ENCODE measurements at places on chromosomes 16 and 17.

GRCh38 chr17:72930031-72930430 is 162.5 kb downstream of the SLC39A11 start:
- DNase-seq: no peak

GRCh38 chr17:39236450-39236927 is 10.7 kb upstream of the STAC2 start:
- DNase-seq: no peak

DNA sequence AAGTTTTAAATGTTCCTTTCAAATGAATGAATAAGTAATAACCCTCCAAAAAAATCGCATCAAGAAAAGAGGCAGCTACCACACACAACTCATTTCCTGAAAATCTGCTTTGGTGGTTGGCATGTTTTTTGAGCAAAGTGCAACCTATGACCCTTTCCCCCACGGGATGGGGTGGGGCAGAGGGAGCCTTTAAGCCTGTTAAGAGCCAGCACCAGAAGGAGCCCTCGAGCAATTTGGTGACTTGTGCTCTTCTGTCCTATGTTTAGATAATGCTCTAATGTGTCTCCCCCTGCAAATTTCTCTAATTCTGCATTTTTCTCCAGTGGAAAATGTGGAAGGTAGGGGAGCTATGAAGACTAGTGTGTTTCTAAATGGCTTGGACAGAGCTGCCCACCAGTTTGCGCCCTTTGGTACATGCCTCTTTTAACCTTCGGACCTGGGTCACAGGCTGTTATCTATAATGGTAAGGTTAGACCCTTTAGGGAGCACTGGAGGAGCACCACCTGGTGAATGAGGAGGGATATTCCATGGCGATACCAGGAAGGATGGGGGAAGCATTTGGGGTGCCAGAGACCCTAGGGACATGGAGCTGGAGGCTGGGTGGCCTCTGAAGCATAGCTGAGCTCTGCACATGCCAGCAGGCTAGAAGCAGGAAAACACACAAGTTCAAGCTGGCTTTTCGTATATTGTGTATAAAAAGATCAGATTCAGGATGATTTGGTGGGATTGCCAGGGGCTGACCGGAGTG is 1.6 kb downstream of the PYCARD start:
- no peak for DNase-seq

DNA sequence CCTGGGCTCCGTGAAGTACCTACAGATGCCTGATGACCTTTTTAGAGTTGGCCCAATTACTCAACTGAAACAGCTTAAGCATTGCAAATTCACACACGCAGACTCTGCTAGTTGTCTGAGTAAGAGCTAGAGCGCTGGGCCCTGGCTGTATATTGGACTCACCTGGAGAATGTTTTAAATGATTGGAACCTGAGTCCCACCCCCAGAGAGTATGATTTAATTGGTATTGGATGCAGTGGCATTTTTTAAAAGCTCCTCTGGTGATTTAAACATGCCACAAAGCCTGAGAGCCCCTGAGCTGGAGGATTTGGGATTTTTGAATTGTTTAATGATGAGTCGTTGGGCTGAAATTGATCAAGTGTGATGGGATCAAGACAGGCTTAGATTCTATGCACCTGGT is 143.9 kb upstream of the SDK2 start:
- no peak for DNase-seq

GRCh38 chr17:17440010-17440843 is 36.6 kb upstream of the MED9 start:
- peak; percentile 69 for DNase-seq

DNA sequence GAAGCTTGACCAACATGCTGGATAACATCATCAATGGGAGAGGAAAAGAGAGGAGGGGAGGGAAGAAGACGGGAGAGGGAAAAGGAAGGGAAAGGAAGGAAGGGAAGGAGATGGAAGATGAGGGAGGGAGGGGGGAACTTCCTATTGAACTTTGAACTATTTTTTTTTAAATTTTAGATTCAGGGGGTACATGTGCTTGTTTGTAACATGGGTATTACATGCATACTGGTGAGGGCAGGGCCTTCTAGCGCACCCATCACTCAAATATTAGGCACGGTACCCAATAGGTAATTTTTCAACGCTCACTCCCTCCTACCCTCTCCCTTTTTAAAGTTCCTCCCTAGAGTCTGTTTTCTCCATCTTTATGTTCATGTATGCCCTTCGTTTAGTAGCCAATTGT is 383.2 kb upstream of the XYLT1 start:
- DNase-seq: no peak

DNA sequence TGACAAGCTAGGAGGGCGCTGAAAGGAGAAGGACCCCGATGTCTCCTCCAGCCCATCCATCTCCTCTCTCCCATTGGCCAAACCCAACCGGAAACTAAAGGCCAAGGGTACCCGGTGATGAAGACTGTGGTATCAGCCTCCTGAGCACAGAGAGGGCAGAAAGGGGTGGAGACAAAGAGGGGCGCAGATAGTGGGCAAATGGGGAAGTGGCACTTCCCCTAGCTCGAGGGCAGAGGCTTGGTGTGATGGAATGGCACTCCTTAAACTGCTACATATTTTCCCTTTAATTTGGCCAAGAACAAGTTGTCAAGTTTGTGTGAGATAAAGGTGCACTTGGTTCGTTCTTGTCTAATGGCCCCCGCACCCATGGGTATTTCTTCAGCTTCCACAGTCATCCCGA is 27.8 kb downstream of the IL4R start:
- no peak for DNase-seq

DNA sequence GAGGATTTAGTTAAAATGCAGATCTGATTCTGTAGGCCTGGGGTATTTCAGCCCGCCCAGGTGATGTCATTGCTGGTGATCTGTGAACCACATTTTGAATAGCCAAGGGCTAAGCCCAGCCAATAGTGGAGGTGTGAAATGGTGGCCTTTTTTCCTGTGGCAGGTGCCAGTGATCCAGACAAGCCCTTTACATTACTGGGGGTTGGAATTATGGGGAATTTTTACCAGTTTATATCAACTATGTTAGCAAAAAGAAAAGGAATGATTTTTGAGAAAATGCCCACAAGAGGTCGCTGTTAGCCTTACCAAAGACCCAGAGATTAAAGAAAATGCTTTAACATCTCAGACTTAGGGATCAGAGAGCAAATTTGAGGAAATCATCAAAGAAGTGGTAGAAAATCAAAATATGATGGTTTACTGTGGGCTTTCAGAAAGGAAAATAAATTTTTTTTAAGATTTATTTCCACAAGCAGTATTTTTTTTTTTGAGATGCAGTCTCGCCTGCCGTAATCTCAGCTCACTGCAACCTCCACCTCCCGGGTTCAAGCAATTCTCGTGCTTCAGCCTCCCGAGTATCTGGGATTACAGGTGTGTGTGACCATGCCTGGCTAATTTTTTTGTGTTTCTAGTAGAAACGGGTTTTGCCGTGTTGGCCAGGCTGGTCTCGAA is 3.9 kb downstream of the VPS35L start:
- no peak for DNase-seq

DNA sequence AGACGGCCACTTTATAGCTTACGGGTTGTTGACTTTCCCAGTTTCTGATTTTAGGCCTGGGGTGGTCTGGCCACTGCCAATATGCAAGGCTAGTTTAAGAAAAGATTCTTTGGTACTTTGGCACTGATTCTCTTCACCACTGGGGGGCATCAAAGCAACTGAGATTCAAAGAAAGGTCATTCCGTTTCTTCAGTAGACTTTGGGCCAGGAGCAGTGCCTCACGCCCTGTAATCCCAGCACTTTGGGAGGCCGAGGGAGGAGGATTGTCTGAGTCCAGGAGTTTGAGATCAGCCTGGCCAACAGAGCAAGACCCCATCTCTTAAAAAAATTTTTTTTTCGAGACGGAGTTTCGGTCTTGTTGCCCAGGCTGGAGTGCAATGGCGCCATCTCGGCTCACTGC is 53.0 kb downstream of the RPA1 start:
- DNase-seq: no peak

DNA sequence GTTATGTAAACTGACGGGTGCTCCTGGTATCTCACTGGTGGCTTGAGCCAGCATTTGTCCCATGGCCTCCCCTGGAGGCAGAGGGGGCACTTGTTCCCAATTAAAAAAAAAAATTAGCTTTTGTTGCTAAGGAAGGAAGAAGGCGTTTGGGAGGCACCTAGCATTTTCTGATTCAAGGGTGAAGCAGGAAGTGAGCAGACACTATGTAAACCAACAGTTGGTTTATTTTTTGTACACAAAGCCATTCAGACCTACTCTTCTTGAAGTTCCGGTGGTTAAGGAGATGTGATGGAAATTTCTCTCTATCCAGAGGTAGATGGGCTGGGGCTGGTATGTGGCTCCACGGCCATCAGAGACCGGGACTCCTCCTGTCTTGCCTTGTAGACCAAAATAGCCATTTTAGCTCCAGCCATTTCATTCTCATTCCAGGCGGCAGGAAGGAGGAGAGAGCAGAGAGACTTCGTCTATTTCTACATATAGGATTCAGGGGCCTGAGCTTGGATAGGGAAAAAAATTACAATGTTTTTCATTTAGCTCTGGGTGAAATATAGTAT is 103.0 kb downstream of the SNX29 start:
- DNase-seq: no peak

- no peak for DNase-seq
Measured at GRCh38 chr17:62092784-62093183, 27.7 kb upstream of the MED13 start.

DNA sequence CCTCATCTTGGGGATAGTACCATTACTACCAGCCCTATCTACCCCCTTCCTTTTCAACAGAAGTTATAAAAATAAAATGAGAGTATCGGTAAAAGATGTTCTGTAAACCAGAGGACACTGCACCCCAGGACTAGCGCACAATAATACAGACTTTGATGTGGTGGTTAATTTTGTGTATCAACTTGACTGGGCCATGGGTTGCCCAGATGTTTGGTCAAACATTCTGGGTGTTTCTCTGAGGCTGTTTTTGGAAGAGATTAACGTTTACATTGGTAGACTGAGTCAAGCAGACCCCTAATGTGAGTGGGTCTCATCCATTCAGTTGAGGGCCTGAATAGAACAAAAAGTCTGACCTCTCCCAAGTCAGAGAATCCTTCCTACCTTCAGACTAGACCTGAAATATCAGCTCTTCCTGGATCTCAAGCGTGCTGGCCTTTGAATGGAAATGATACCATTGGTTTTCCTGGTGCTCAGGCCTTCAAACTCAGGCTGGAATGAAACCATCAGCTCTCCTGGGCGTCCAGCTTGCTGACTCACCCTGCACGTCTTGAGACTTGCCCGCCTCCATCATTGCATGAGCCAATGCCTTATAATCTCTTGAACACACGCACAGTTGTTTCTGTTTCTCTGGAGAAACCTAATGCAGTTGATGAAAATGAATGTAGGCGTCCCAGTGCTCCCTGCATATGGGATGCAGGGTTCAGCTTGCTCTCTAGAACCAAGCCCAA is 10.1 kb downstream of the MRM1 start:
- no peak for DNase-seq

DNA sequence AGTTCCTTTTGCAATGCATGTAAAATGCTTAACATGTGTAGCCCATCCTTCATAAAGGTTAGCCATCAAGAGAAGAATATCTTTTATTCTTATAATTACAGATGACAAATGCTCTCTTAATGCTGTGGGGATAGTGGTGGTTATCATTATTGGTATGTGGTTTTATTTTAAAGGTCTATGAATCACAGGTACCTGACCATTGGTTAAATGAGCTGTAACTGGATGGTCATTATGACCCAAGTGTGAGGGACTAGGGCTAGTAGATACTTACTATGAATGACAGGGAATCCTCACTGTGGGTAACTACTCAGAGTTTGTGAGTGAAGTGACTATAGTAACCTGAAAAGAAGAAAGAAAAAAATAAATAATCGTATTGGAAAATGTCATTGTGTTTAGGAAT is 78.8 kb downstream of the CDRT15 start:
- DNase-seq: no peak

- no peak for DNase-seq
Measured at GRCh38 chr16:29314292-29314934, 92.1 kb downstream of the NPIPB11 start.

- DNase-seq: no peak
Measured at GRCh38 chr17:74578979-74579378, 11.7 kb upstream of the CD300H start.

GRCh38 chr17:66567234-66568170 is 265.1 kb downstream of the PRKCA start:
- peak; percentile 64 for DNase-seq

DNA sequence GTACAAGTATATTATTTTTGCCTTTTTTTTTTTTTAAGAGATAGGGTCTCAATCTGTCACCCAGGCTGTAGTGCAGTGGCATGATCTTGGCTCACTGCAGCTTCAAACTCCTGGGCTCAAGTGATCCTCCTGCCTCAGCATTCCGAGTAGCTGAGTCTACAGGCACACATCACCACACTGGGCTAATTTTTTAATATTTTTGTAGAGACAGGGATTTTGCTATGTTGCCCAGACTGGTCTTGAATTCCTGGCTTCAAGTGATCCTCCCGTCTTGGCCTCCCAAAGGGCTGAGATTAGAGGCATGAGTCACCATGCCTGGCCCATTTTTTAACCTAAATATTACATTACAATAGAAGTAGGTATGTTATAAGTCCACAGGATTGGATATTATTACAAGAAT is 3.2 kb downstream of the TERB1 start:
- no peak for DNase-seq

DNA sequence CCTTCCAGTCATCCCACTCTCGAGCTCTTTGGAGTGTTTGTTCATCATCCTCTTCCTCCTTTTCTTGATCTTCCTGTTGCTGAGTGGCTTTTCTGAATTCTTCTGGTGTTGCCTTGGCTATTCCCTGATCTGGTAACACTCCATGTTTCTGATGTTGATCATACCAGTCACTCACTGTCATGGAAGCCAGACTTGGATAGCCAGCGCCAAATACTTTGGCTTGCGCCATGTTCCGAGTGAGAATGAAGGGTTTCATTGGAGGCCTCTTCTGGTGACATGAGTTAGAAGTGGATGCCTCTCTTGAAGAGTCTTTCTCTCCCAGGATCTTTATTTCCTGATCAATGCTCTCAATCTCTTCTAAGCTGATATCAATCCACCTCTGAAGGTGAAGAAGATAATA is 31.2 kb downstream of the TEX14 start:
- no peak for DNase-seq

DNA sequence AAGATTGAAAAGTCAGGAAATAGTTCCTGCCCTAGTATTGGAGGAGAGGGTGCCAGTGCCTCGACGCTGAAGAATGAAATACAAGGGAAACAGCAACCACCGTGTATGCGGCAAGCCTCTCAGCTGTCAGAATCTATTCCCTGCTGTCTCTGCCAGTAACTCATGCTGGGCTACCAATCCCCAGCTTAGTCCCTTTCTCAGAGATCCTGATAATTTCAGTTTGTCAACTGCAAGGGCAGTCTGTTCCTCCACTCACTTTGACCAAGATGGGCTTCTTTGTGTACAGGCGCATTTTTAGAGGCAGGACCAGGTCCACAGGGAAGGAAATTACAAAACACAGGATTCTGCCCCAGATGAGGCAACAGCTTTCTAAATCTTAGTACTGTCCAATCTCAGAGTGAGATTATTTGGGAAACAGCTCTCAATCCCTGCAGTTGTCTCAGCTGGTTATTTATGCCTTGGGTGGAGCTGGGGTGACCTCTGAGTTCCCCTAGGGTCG is 1.3 kb downstream of the NQO1 start:
- no peak for DNase-seq

GRCh38 chr17:219696-220095 is 38.2 kb upstream of the DOC2B start:
- DNase-seq: no peak

Data from activated naive CD8-positive, alpha-beta T cell treated with anti-CD3 and anti-CD28 coated beads for 36 hours (primary cell).